ENCODE measurements at places on chromosomes 7 and 10.

- DNase-seq: no peak
These were observed 11.1 kb downstream of the PTPN12 start for GRCh38 chr7:77548206-77548605.

- DNase-seq: no peak
These were observed 552.2 kb upstream of the ANKRD30A start for GRCh38 chr10:36573246-36573645.

DNA sequence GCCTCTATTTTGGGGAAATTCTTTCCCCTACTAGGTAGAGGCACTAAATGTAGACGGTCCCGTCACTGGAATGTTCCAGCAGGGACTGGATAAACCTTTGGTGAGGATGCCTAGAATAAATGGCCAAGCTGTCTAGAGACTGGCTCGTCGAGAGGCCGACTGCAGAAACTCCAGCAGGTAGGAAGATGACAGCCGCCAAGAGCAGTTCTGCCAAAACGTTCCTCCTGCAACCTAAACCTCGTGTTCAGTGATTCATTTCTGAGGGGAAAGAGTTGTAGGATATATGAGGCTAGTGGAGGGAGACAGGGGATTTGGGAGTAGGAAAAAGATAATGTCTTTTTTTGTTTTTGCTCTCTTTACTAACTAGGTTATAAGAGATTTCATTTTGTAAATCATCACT lies 184.7 kb upstream of the GDF10 start:
- no peak for DNase-seq

DNA sequence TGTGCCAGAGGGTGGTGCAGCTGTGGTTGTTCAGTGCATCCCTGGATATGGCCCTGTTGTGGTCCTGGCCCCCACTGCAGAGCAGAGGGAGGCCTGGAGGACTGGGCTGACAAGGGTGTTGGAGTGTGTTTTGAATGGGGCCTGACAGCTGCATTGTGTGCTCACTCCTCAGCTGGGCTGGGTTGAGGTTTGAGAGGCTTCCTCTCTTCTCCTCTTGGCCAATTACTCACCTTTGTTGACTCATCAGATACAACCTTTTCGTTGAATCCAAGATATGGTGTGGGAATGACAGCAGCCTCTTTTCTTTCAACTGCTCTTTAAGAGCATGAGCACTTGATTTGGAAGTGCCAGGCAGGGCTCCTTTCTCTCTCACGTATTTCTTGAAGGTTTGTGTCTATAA lies 228.5 kb upstream of the COBL start:
- no peak for DNase-seq

- peak; percentile 83 for DNase-seq
These were observed 33.2 kb downstream of the NRF1 start for GRCh38 chr7:129644634-129645230.

- DNase-seq: no peak
These were observed 53.6 kb upstream of the ANTXRL start for GRCh38 chr10:46233181-46233580.

- no peak for DNase-seq
These were observed 11.4 kb upstream of the PTN start for GRCh38 chr7:137354961-137355360.

DNA sequence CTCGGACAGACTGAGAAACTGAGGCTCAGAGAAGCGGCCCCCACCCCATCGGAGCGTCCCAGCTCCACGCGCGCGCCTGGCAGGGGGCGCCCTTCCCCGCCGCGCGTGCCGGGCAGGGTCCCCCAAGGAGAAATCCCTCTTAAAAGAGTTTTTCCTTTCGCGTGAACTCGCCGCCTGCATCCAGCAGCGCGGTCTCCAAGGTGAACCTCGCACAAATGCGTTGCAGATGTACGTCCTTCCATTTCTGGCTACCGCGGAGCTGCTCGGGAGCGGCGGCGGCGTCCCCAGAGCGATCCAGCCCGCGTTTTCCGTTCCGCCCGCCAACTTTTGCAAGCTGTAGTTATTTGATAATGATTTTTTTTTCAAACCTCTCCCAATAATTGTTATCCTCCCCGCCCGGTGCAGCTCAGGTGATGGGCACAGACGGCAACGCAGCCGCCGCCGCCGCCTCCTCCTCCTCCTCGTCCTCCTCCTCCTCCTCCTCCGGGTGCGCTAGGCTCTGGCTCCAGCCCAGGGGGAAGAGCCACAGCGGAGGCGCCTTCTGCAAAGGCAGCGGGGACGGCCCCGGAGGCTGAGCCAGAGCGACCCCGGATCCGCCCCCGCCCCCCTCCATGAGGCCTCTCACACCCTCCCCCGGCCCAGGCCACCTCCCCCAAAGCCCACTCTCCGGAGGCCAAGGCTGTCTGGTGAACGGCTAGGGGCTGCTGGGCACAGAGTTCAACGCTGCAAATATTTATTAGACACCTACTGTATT lies 74.0 kb upstream of the CUX1 start:
- DNase-seq: no peak

DNA sequence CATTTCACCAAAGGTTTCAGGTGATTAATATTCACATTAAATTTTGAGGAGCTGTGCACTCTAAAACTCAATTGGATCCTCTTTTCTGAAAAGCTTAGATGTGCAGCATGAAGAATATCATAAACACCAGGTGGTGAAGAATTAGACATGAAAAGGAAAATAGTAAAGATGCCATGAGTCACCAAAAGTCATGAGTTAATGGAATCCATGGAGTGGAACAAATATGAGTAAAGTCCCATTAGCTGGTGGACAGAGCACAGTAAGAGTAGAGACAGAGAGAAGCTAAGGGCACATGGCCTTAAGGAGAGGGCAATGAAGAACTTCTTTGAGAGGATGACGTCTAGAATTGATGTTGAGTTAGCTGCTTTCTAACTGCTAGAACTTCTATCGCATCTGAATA lies 271.6 kb downstream of the CSTF2T start:
- no peak for DNase-seq

- DNase-seq: no peak
These were observed 261.4 kb downstream of the ADARB2 start for GRCh38 chr10:1475771-1476454.

DNA sequence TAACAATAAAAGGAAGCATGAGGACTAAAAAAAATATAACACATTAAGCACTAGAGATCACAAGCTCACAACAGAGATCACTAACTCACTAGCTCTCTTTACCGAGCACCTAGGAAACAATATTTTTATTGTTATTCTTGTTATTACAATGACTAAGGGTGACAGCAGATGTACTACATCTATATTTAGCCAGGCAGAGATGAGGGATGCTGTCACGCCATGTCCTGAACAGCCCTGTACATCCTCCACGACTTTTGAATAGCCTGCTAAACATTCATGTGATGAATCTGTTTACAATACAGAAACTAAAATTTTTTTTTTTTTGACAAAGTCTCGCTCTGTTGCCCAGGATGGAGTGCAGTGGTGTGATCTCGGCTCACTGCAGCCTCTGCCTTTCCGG lies 22.7 kb downstream of the FAM133B start:
- DNase-seq: peak; percentile 27

- DNase-seq: no peak
These were observed 175.1 kb downstream of the NEURL1 start for GRCh38 chr10:103668351-103669242.

DNA sequence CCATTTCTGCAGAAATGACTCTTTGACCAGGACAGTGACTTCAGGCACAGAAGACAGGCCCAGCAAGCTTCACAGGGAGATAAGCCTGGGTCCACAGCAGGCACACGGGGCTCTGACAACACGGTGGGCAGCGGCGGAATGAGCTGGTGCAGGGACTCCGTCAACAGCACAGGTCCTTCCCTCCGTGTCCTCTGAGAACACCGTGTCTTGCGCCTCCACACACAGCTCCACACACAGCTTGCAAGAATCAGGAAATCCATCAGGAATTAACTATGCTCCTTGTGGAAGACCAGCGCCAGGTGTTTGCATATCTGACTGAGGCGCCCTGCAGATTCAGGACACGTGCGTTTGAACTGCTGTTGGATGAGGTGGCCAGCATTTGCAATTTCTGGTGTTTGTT lies 39.6 kb downstream of the TCERG1L start:
- DNase-seq: no peak

- DNase-seq: no peak
These were observed 825.7 kb downstream of the TNS3 start for GRCh38 chr7:46756256-46756655.

- peak; percentile 42 for DNase-seq
These were observed 152.0 kb downstream of the RPS24 start for GRCh38 chr10:78185693-78186055.

DNA sequence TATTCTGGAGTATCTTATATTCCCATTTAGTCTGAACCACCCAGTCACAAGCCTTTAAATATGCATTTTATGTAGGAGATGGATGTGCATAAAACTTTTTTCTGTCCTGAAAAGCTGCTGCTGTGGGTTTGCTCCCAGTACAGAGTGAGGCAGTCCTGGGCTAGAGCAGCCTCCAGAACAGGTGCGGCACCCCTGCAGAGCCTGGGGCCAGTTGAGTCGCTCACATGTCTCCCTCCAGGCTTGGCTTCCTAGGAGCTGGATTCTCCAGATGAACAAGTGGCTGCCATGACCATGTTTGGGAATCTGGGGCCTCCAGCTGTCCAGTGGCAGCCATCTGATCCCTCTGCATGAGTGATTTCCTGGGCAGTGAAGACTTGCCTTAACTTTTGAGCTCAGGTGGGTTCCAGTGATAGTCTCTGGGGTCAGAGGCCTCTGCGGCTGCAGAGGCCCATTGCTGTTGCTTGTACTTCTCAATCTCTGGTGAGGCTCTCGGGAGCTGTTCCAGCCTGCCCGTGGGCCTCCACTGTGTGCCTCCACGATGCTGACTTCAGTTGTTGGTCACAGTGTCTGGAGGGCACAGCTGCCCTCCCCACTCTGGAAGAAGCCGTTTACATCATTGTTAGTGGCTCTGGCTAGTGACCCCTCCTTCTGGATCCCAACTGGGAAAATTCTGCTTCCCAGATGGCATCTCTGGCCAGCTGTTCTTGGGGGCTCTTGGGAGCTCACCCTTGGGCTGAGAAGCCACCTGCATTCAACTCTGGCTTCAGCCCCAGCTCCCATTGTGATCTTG lies 120.4 kb downstream of the EMX2 start:
- no peak for DNase-seq

GRCh38 chr10:124077208-124077993 lies 16.0 kb downstream of the CHST15 start:
- DNase-seq: no peak

DNA sequence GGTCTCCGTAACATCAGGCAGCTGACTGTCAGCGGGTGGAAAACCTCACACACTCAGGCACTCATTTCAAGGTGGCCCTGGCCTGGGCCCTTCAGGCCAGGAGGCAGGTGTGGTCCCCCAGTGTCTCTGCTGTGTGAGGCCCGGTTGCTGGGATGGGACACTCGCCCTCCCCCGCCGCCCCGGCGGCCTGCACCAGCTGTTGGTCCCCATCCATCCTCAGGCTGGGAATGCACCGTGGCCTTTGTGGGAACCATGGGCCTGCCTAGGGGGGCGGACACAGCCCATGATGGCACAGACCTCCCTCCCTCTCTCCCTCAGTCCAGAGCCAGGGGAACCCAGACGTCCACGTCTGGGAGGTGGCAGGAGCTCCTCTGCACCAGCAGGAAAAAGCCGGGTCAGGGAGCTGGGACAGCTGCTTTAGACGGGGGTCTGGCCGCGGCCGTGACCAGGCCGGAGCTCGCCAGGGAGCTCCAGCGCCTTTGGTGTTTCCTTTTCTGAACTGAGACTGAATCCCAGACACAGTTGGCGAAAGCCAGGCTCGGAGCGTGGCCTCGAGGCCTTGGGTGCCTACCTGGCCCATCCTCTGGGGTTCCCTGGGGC lies 15.7 kb downstream of the ADGRA1 start:
- DNase-seq: no peak

DNA sequence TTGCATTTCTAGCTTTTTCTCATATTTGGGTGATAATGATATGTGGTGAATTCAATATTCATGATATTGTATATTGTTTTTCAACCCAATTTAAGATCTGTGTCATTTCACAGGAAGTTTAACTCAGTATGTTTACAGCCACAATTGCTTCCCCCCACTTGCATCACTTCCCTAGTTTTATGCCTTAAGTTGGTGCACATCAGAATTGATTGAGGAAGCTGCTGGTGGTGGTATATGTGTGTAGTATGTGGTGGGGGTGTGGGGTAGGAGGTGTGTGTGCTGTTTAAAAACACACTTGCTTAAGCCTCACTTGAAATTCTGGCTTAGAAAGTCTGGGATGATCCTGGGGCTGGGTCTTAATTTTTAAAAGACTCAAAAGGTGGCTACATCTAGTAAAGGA lies 245.1 kb upstream of the AOAH start:
- no peak for DNase-seq

- no peak for DNase-seq
These were observed 1119.8 kb upstream of the LRRTM3 start for GRCh38 chr10:65805993-65806392.

DNA sequence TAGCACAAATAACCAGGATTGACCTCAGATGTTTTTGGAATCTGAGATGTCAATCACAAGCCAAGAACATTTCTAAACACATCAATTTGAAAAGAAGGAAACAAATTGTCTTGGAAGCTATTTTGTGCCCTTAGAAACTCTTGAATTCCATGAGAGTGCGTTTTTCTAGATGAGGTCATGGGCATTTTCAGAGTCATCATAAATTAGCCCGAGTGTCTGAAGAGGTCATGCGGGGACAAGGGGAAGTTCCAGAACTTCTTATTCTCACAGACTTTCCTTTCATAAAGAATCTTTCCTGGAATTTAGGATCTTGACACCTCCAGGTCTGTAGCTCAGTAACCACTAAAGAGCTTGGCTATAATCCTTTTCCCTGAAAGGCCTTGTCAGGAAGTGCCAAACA lies 28.2 kb downstream of the IL2RA start:
- DNase-seq: no peak

GRCh38 chr7:41058986-41059741 lies 643.7 kb downstream of the INHBA start:
- no peak for DNase-seq

GRCh38 chr10:71829896-71830295 lies 21.2 kb downstream of the PSAP start:
- no peak for DNase-seq

GRCh38 chr7:101517304-101517703 lies 111.8 kb downstream of the MYL10 start:
- no peak for DNase-seq

- DNase-seq: no peak
These were observed 128.5 kb downstream of the MAD1L1 start for GRCh38 chr7:2104107-2104710.

GRCh38 chr7:111090846-111091245 lies at the start of gene LRRN3:
TSS of gene LRRN3 (plus strand) at chr7:111091127. CDS start at chr7:111122773, 31,646 bp downstream.
- peak; percentile 47 for DNase-seq

- no peak for DNase-seq
These were observed 69.8 kb upstream of the PLXNA4 start for GRCh38 chr7:132646052-132646451.

DNA sequence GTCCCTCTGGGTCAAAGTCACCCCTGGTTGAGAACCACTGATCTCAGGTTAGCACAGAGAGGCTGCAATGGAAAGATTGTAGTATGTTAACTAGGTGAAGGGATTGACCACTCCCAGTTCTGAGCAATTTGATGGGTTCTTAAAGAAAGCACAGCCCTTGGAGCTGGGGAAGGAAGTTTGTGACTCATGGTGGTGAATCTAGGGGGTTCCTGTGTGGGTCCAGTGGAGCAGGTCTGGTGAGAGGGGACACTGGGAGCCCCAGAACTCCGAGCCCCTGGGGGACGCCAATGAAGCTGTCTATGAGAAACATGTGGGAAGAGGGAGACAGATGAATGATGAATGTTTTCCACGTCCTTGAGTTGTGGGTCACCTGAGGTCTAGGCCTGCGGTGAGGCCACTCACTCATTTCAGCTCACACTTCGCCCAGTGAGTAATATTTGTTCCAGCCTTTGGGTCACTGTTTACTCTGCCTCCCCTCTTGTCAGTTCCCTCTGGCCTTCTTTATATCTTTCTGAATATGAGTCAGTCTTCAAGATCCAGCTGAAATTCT lies 341.9 kb downstream of the LRMDA start:
- DNase-seq: no peak

- no peak for DNase-seq
These were observed 158.3 kb downstream of the FRMD4A start for GRCh38 chr10:14172336-14172950.
